ENCODE measurements at places on chromosomes 2 and 18.

GRCh38 chr18:77173275-77174030 is 40.9 kb upstream of the MBP start:
- no peak for DNase-seq

DNA sequence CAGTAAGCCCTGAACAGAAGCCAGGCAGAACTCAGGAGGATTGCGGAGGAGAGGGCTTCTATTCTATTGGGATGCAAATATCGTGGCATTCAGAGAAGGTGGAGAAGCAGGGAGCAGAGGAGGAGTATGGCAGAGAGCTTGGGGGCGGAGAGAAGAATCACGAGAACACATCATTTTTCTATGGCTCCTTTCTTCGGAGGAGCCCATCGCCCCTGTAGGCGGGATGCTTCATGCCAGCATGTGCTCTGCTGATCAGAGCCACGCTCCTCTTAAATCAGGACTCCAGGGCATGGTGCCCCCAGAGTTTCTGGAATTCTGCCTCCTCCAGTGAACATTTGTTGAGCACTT is 71.1 kb downstream of the CIB4 start:
- no peak for DNase-seq

- no peak for DNase-seq
These were observed 12.4 kb downstream of the SMAD2 start for GRCh38 chr18:47917923-47918610.

- DNase-seq, result no peak
These were observed 22.4 kb downstream of the ARL6IP6 start for GRCh38 chr2:152740743-152741328.

DNA sequence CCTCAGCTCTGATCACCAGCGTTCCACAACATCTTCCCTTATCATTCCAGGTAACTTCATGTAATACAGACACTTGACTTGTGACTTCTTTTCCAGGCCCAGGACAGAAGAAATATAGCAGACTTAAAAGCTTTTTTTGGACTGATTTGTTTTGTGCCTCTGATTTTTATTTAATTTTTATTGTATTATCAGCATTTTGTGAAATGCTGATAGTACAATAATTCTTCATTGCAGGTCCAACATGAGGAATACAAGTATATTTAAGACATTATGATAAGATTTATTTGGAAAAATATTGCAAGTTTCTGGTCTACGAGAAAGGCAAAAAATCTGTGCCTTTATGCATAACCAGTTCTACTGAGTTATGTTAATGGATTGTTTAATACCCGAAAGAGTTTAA is 94.5 kb upstream of the THUMPD2 start:
- DNase-seq, result no peak

DNA sequence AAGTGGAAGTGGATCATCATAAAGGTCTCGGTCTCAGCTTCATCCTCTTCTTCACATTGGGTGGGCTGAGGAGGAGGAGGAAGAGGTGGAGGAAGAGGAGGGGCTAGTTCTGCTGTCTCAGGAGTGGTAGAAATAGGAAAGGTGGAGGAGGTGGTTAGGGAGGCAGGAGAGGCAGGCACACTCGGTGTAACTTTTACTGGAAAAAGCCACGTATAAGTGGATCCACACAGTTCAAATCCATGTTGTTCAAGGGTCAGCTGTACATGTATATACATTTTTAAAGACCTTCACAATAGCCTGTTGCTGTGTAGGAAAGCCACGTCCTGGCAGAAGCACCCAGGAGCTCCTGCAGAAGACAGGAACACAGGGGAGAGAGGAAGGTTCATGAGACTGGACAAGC is 110.3 kb upstream of the RAB12 start:
- DNase-seq, result no peak

- DNase-seq, result no peak
These were observed 3.7 kb downstream of the SMYD1 start for GRCh38 chr2:88071365-88071764.
